ENCODE measurements at places on chromosomes 2 and 18. TPM values are rescaled to one million over a fixed set of nuclear protein-coding genes. Genes with fewer than 3 reads are reported as not detected.

The FOXD4L1 gene
- total RNA-seq = 0.18 TPM

The ASPRV1 gene
- 0.75 TPM for total RNA-seq

DNA sequence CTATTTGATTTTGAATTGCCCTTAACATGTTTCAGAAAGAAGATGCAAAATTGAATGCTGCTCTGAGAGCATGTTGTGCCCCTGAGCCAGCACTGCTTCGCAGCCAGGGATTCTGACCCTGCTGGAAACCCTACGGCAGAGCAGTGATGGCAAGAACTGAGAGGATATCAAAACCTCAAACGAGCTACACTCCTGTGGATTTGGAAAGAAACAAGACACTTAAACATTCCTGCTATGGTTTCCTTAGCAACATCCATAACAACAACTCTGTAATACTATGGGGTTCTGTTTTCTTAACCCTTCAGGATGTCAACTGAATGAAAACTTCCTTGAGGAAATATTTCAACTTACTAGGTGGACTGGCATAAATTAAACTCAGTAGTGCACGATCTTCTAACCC lies 649.1 kb downstream of the NYAP2 start:
- H3K4me1 ChIP-seq = peaks cover 11% of the 10 kb centered on the region
- H3K4me3 ChIP-seq = no peak overlapping the region
- H3K36me3 ChIP-seq = no peaks in the 10 kb centered on the region
- H3K27ac ChIP-seq = peak overlapping the region; percentile 85
- DNase-seq = no peak

The CNDP1 gene
- not detected for total RNA-seq

GRCh38 chr2:10331027-10331701 lies 28.5 kb downstream of the HPCAL1 start:
- H3K4me1 ChIP-seq = peaks cover 64% of the 10 kb centered on the region
- no peaks in the 10 kb centered on the region for H3K36me3 ChIP-seq
- H3K27ac ChIP-seq = peak overlapping the region; percentile 94
- peak overlapping the region; percentile 26 for H3K4me3 ChIP-seq
- H3K27me3 ChIP-seq = no peaks in the 10 kb centered on the region

GRCh38 chr2:47551800-47552525 lies 149.0 kb downstream of the MSH2 start:
- peaks cover 21% of the 10 kb centered on the region for H3K27me3 ChIP-seq
- DNase-seq = no peak
- H3K36me3 ChIP-seq = peaks cover 3% of the 10 kb centered on the region
- no peak overlapping the region for H3K27ac ChIP-seq
- no peaks in the 10 kb centered on the region for H3K4me1 ChIP-seq

GRCh38 chr2:75030218-75031009 lies 72.0 kb downstream of the POLE4 start:
- H3K36me3 ChIP-seq = no peaks in the 10 kb centered on the region
- no peak overlapping the region for H3K27ac ChIP-seq
- no peak for DNase-seq
- H3K4me1 ChIP-seq = no peaks in the 10 kb centered on the region
- no peak overlapping the region for H3K4me3 ChIP-seq

DNA sequence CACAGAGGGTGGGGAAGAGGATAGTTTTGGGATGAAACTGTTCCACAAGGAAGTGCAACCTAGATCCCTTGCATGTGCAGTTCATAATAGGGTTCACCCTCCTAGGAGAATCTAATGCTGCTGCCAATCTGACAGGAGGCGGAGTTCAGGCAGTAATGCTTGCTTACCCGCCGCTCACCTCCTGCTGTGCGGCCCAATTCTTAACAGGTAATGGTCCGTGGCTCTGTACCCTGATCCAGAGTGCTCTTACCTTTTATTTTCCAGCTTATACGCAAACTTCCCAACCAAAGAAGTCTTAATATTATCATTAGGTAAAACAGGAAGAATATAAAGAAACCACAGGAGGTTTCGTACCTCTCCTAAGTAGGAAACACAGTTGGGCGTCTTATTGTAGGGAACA lies 82.7 kb upstream of the CD302 start:
- no peak for DNase-seq
- H3K4me3 ChIP-seq = no peak overlapping the region
- H3K36me3 ChIP-seq = no peaks in the 10 kb centered on the region
- peaks cover 12% of the 10 kb centered on the region for H3K4me1 ChIP-seq
- no peak overlapping the region for H3K27ac ChIP-seq
- H3K27me3 ChIP-seq = no peaks in the 10 kb centered on the region

DNA sequence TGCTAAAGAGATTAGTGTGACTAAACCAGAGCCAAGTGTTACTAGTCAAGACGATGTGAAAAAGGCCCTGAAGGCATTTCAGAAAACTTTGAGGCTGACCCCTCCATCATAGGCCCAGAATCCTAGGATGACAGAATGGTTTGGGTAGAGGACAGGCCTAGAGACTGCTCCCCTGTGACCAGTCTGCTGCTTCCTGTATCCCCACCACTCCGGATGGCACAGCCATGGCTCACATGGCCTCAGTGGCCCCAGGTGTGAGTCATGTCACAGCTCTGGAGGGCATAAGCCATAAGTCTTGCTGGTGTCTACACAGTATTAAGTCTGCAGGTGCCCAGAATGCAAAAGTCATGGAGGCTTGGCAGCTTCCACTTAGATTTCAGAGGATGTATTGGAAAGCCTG lies 12.4 kb upstream of the STAT1 start:
- no peak overlapping the region for H3K4me3 ChIP-seq
- H3K27me3 ChIP-seq = no peaks in the 10 kb centered on the region
- no peak overlapping the region for H3K27ac ChIP-seq
- DNase-seq = no peak

DNA sequence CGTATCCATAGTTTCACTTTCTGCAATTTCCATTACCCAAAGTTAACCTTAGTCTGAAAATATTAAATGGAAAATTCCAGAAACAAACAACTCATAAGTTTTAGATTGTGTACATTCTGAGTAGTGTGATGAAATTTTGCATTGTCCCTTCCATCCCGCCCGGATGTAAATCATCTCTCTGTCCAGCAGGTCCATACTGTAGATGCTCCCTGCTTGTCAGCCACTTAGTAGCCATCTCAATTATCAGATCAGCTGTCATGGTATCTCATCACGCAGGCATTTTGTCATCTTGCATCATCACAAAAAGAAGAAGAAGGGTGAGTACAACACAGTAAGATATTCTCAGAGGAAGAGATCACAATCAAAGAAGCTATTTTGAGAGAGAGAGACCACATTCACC lies 185.0 kb upstream of the STK17B start:
- H3K27ac ChIP-seq = no peak overlapping the region
- no peak overlapping the region for H3K4me3 ChIP-seq
- peaks cover 1% of the 10 kb centered on the region for H3K36me3 ChIP-seq
- no peaks in the 10 kb centered on the region for H3K27me3 ChIP-seq

GRCh38 chr2:19547321-19547720 lies 188.9 kb upstream of the OSR1 start:
- H3K27me3 ChIP-seq = peaks cover 12% of the 10 kb centered on the region
- no peak for DNase-seq
- H3K36me3 ChIP-seq = no peaks in the 10 kb centered on the region
- no peak overlapping the region for H3K27ac ChIP-seq
- no peak overlapping the region for H3K4me3 ChIP-seq
- peaks cover 8% of the 10 kb centered on the region for H3K4me1 ChIP-seq

DNA sequence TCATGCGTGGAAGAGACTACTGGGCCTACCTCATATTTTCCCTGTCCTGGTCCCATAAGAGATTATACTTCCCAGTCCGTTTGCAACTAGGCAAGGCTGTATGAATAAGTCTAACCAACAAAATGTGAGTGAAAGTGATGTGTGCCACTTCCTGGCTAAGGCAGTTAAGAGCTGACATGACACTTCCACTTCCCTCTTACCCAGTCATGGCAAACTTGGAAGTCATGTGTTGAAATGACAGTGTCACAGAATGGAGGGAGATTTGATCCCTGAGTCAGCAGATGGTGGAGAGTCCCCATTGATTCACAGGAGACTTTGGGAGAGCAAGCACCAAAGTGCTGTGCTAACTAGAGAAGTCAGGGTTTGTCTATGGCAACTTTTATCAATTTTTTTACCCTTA lies 36.4 kb downstream of the TACR1 start:
- DNase-seq = no peak
- H3K27ac ChIP-seq = no peak overlapping the region
- peaks cover 9% of the 10 kb centered on the region for H3K4me1 ChIP-seq
- H3K4me3 ChIP-seq = no peak overlapping the region
